GM10248 (cell line): ENCODE measurements at places on chromosomes 4 and X.

GRCh38 chr4:183602557-183603027, 56.4 kb downstream of the RWDD4 start:
- no peak for DNase-seq

- no peak for DNase-seq
Measured at GRCh38 chr4:152727784-152728183, 48.0 kb upstream of the TMEM154 start.

GRCh38 chrX:80207327-80207726, 192.8 kb downstream of the TBX22 start:
- no peak for DNase-seq

- DNase-seq, result no peak
Measured at GRCh38 chrX:151762802-151763201, 28.3 kb downstream of the CNGA2 start.

DNA sequence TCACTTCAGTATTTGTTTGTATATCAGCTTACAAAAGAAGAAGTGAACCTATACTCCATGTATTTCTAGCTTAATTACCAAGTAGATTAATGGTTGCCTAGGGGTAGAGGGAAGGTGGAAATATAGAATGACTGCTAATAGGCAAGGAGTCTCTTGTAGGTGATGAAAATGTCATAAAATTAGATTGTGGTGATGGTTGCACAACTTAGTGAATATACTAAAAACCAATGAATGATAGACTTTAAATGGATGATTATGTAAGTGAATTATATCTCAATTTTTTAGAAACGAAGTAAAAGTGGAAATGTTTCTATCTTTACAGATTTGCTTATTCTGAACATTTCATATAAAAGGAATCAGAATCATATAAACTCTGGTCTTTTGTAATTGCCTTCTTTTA, 165.5 kb downstream of the AWAT2 start:
- DNase-seq, result no peak

GRCh38 chr4:157996061-157997028, 176.5 kb downstream of the GASK1B start:
- no peak for DNase-seq
